ENCODE measurements at places on chromosomes 2 and 18.

DNA sequence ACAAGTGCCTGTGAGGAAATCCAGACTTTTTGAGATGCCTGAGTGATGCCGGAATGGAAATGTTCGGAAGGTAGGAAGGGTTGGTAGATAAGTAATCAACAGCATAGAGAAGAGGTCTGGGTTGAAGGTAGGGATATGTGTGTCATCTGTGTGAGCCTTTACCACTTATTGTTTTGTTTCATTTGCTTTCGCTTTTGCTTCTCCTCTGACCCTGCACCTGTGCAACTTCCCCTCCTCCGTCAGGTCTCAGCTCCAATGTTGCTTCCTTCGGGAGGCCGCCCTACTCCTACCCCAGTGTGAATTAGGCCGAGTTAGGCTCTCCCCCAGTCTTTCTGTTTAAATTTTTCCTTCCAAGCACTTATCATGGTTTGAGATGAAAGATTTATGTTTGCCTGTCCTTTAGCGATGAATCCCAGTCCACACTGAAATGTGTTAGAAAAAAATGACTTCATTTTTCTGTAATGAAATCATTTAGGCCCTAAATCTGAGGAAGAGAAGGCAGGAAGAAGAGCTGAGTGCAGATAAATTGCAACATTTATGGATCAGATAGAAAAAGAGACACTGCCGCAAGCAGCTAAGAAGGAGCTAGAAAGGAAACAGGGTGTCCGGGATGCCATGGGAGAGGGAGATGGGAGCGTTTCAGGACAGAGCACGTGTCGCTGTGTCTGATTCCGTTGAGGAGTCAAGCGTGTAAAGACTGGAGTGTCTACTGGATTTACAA, 139.6 kb upstream of the PELI1 start:
- DNase-seq, result no peak

DNA sequence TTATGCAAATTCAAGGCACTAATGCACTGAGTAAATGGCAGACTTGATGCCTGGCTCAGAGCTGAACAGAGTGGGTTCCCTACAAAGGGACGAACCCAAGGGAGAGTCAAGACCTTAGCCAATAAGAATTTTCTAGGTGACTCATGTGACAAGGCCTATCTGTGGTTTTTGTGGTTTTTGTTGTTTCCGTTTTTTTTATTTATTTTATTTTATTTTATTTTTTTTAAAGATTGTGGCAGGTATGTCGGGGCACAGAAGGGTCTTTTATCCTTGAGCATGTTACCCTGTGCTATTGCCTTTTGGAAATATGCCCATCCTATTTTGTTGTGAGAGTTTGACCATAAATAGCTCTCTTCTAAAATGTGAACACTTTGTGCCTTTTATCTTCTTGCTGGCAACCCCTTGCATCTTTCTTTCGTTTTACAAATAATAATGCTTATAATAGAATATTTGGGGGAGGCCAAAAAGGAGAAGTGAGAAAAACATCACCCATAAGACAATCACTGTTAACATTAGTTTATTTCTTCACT, 113.4 kb upstream of the AQP4 start:
- no peak for DNase-seq

DNA sequence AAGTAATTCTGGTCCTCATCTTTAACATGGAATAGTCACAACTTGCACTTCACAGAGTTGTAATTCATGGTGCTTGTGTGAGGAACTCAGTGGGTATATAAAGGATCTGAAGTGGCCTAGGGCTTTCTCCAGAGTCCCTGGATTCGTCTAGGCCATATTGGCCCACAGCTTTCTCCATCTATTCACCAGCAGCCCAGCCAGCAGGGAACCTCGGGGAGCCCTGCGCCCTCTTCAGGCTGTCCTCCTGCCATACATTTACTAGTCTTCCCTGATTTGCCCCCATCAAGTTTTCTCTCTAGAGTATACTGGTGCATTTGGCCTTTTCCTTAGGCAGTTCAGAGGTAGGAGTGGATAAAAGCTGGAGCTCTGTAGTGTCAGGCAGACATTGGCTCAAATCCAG, 278.3 kb downstream of the MYCN start:
- no peak for DNase-seq

DNA sequence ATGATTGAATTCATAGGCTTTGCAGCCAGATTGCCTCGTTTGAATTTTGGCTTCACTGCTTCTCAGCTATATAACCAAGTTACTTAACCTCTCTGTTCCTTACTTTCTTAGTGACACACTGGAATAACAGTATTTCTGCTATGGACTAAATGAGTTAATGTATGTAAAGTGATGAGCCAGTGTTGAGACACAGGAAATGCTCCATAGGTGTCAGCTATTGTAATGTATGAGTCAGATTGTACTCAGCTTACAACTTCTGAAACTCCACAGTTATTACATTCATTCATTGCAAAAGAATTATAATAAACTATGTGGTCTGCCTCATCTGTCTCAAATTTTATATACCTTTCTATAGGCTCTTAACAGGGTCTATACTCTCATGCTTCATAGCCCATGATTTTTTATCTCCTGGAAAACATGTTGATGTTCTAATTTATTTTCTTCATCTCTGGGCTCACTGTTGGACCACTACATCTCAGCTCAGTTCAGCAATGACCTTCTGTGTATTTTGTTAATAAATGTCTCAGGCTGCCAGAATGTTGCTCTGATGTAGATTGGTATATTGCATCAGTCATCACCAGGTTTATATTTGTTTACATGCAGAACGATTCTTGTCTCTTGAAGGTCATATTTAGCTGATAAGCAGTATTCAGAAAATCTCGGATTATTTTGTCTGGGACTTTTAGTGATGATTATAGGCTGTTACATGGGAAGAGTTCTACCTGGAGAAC, 76.2 kb downstream of the MAP3K20 start:
- no peak for DNase-seq

DNA sequence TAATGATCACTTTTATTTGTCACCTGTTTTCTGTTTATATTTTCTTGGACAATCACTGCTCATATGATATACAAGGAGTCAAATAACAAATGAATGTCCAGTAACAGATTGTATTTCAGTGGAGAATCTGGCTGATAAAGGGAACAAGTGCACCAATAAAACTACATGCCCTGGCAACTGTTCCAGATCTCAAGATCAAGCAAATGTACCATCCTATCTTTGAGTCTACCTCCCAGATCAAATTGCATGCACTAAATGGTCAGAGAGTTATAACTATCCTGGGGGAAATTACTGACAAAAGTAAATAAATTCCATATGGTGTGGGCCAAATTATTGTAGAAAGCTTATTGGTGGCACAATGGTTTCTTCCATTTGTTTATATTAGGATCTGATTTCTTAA, 452.8 kb downstream of the MBD2 start:
- DNase-seq, result no peak

Measured in amygdala (tissue), 56 donors.